ENCODE measurements at places on chromosomes 5 and 9.

DNA sequence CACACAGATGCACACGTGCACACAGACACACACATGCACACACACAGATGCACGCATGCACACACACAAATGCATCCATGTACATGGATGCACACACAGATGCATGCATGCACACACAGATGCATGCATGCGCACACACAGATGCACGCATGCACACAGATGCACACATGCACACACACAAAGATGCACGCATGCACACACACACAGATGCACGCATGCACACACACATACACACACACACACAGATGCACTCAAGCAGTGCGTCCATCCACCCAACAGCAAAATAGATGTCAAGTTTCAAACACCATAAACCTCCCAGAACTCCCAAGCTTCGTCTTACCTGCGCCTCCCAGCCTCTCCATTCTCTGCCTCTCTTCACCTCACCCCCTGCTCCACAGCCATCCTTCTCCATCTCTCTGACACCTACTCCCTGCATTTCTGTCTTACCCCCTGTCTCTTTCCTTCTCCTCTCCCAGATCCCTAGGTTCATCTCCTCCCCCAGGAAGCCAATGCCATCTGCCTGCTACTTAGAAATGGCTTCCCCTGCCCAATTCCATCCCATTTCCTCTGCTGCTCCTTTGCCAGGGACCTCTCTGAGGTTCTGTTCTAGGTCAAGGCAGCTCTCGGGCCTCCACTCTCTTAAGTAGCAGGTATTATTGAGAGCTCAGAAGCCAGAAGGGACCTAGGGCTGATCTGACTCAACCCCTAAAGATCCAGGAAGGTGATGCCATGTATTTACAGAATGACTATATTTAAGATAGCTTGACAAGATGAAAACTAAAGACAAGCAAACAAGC is 297.2 kb downstream of the MED10 start:
- H3K27ac ChIP-seq, result no peak overlapping the region
- H3K4me1 ChIP-seq, result no peaks in the 10 kb centered on the region
- no peak for DNase-seq
- H3K36me3 ChIP-seq, result no peaks in the 10 kb centered on the region
- no peak overlapping the region for H3K4me3 ChIP-seq

DNA sequence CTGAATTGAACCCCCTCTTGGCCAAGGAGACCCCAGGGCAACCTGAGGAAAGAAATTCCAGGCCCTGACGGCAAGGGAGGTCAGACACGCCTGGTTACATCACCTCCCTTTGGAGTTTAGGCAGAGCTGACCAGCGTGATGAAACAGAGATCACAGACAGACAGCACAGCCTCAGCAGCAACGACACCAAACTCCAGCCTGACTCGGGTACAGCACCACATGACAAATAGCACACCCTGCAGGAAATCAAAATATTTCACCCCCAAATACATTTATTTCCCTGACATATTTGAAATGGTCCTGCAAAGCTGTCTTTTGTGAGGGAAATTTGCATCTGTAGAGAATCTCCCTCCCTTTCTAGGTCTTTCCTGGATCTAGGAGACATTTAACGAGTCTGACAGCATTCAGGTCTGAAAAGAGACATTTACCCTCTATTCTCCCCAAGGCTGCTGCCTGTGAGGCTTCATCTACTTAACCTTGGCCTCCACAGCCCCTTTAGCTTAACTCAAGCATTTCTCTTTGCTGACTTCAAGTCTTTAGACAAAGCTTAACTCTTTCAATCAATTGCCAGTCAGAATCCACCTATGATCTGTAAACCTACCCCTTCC is 2.6 kb downstream of the QSOX2 start:
- no peaks in the 10 kb centered on the region for H3K27me3 ChIP-seq
- H3K36me3 ChIP-seq, result no peaks in the 10 kb centered on the region
- no peak overlapping the region for H3K4me3 ChIP-seq
- H3K27ac ChIP-seq, result no peak overlapping the region
- no peak for DNase-seq

DNA sequence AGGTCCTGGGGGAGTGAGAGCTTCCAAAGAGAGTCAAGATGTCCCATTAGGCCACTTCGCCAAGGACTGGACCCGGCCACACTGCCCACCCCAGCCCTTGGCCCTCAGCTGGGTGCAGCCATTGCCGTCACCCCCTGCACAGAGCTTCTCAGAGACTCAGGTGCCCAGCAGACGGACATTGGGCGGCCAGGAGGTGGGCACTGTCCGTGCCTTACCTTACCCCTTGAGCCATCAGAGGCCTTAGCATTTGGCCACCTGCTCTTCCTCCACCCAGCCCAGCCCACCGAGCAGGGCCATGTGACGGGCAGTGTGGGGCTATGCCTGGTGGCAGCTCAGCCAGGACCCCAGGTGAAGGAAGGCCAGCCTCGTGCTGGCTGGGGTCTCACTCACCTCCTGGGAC is 3.3 kb upstream of the DNLZ start:
- no peaks in the 10 kb centered on the region for H3K36me3 ChIP-seq
- peaks cover 9% of the 10 kb centered on the region for H3K27me3 ChIP-seq
- no peak for DNase-seq
- H3K4me3 ChIP-seq, result no peak overlapping the region
- no peak overlapping the region for H3K27ac ChIP-seq

GRCh38 chr9:101026824-101027223 is 1.7 kb upstream of the PLPPR1 start:
- H3K36me3 ChIP-seq, result no peaks in the 10 kb centered on the region
- peaks cover 5% of the 10 kb centered on the region for H3K4me1 ChIP-seq
- H3K27me3 ChIP-seq, result peaks cover 27% of the 10 kb centered on the region
- DNase-seq, result no peak

- no peaks in the 10 kb centered on the region for H3K36me3 ChIP-seq
- DNase-seq, result no peak
- no peaks in the 10 kb centered on the region for H3K27me3 ChIP-seq
- peaks cover 49% of the 10 kb centered on the region for H3K4me1 ChIP-seq
- H3K4me3 ChIP-seq, result no peak overlapping the region
- no peak overlapping the region for H3K27ac ChIP-seq
These were observed 61.0 kb downstream of the FBXW11 start for GRCh38 chr5:171945476-171945875.

DNA sequence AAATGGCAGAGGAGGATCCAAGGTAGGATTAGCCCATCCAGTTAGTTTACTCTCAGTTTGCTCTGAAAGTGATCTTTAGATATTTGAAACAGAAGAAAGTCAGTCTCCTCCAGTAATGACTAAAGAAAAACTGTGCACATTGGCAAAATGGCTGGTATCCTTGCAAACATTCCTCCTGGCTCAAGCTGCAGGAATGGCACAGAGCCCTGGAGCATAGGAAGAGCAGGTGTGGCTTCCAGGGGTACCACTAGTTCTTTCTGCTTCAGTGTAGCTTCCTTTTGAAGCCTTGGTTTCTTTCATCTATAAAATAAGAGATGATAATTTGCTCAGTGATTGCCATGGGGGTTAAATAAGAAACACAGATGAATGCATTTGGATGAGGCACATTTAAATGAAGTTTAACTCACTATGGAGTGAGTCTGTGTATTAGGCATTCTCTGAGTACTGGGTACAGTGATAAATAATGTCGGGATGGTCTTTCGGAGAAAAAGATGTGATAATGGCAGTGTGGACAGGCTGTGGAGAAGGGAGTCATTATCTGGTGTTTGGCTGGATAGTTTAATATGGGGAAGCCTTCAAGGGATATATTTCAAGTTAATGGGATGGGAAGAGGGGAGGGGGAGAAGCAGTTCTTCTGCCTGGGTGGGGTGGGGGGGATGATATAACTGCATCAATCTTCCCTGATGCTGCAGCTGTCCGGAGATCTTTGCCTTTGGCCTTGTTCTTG is 217.3 kb upstream of the KLF4 start:
- no peaks in the 10 kb centered on the region for H3K27me3 ChIP-seq
- H3K4me3 ChIP-seq, result no peak overlapping the region
- H3K4me1 ChIP-seq, result no peaks in the 10 kb centered on the region
- no peak for DNase-seq
- H3K27ac ChIP-seq, result no peak overlapping the region
- no peaks in the 10 kb centered on the region for H3K36me3 ChIP-seq

DNA sequence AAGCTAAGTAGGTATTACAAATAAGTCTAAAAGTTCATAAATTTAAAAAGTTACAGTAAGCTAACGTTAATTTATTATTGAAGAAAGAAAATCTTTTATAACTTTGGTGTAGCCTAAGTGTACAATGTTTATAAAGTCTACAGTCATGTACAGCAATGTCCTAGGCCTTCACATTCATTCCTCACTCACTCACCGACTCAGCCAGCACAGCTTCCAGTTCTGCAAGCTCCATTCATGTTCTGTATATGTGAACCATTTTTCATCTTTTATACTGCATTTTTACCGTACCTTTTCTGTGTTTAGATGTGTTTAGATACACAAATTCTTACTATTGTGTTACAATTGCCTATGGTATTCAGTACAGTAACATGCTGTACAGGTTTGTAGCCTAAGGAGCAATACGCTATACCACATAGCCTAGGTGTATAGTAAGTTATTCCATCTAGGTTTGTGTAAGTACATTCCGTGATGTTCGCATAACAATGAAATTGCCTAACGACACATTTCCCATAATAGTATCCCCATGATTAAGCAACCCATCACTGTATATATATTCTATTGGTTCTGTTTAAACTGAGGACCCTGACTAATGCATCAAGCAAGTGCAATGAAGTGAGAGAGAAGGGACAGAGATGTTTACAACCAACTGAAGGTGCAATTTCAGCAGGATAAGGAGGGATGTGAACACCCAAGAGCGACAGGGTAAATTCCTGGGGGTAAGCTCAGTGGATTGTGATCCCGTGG is 88.9 kb upstream of the TRIO start:
- H3K4me1 ChIP-seq, result no peaks in the 10 kb centered on the region
- H3K27ac ChIP-seq, result no peak overlapping the region
- H3K36me3 ChIP-seq, result no peaks in the 10 kb centered on the region
- H3K4me3 ChIP-seq, result no peak overlapping the region
- no peaks in the 10 kb centered on the region for H3K27me3 ChIP-seq
- DNase-seq, result no peak

DNA sequence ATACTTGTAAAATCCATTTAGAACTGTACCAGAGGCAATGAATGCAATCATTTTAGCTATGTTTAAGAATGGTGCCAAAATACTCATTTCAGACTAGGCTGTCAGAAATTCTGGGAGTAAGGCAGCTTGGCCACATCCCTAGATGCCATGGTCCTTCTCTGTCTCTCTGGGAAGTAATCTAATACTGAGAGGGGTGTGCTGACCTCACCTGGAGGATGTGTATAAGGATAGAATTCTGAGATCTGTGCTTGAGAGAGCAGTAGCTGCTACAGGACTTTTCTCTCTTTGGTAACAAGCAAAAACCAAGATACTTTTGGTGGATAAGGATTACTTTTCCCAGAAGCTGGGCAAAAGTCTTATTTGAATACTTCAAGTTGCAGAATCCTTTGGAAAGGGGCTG is 68.1 kb upstream of the MRPS30 start:
- H3K27me3 ChIP-seq, result no peaks in the 10 kb centered on the region
- no peak overlapping the region for H3K4me3 ChIP-seq
- no peaks in the 10 kb centered on the region for H3K36me3 ChIP-seq
- H3K4me1 ChIP-seq, result no peaks in the 10 kb centered on the region
- no peak for DNase-seq

- H3K4me1 ChIP-seq, result no peaks in the 10 kb centered on the region
- H3K36me3 ChIP-seq, result no peaks in the 10 kb centered on the region
- no peaks in the 10 kb centered on the region for H3K27me3 ChIP-seq
- H3K4me3 ChIP-seq, result no peak overlapping the region
- no peak overlapping the region for H3K27ac ChIP-seq
- DNase-seq, result no peak
These were observed 164.1 kb downstream of the CFAP90 start for GRCh38 chr5:7686794-7687193.

- H3K4me3 ChIP-seq, result no peak overlapping the region
- DNase-seq, result no peak
- peaks cover 53% of the 10 kb centered on the region for H3K36me3 ChIP-seq
These were observed 129.9 kb downstream of the DMXL1 start for GRCh38 chr5:119200795-119201194.

DNA sequence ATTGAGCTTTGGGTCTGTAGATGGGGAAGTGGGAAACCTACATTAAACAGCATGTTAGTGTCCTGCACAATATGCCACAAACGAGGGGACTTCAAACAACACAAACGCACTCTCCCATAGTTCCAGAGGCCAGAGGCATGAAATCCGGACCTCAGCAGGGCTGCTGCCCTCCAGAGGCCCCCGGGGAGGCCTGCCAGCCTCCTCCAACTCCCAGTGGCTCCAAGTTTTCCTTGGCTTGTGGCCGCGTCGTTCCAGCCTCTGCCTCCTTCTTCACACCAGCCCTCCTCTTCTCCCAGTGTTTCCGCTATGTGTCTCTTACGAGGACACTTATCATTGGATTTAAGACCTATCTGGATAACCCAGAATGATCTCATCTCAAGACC is 13.3 kb upstream of the COL5A1 start:
- no peaks in the 10 kb centered on the region for H3K27me3 ChIP-seq

GRCh38 chr9:135961811-135962695 is 880 bp upstream of the UBAC1 start:
- H3K36me3 ChIP-seq, result no peaks in the 10 kb centered on the region
- DNase-seq, result no peak
- peak overlapping the region; percentile 5 for H3K27ac ChIP-seq

DNA sequence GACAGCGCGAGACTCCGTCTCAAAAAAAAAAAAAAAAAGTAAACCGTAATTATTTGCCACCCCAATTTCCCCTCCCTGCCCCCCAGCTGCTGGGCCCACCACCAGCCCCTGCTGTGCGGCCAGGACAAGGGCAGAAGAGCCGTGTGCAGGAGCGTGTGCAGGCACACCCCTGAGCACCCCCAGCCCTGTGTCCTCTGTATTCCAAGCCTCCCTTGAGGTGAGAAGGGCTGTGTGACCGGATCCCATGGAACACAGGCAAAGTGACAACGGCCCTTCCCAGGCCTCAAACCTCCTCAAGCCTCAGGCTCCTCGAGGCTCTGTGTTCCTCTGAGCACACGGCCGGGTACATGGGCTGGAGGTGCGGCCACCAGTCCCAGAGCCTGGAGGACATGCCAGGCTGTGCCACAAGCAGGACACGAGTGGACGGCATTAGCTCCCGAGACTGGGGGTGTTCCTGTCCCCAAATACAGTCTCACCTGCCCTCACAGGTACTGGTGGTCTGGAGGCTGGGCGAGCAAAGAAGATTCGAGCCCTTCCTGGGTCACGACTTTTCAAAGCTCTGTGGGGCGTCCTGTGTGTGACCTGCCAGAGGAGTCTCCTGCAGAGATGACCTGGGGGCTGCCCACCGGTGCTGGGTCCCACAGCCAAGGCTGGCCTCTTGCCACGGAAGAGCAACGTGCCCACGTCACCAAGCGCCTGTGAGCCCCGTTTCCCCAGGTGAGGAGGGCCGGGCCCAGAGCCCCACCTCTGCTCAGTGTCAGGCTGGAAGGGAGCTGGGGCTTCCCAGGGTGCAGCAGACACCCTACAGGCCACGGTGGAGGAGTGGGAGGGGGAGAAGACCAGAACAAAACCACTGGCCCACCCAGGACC is 47.1 kb upstream of the SIMC1 start:
- no peaks in the 10 kb centered on the region for H3K27me3 ChIP-seq
- DNase-seq, result no peak
- H3K27ac ChIP-seq, result no peak overlapping the region
- no peak overlapping the region for H3K4me3 ChIP-seq
- no peaks in the 10 kb centered on the region for H3K36me3 ChIP-seq
- no peaks in the 10 kb centered on the region for H3K4me1 ChIP-seq

GRCh38 chr5:78690253-78690972 is 41.8 kb upstream of the LHFPL2 start:
- DNase-seq, result no peak
- no peak overlapping the region for H3K4me3 ChIP-seq
- no peaks in the 10 kb centered on the region for H3K36me3 ChIP-seq
- no peaks in the 10 kb centered on the region for H3K27me3 ChIP-seq

- H3K27ac ChIP-seq, result no peak overlapping the region
- H3K4me3 ChIP-seq, result no peak overlapping the region
- no peaks in the 10 kb centered on the region for H3K36me3 ChIP-seq
- no peaks in the 10 kb centered on the region for H3K27me3 ChIP-seq
- no peaks in the 10 kb centered on the region for H3K4me1 ChIP-seq
These were observed 192.2 kb downstream of the C9orf152 start for GRCh38 chr9:110015759-110016158.

All from tibial artery (tissue), 4 donors.